ENCODE measurements at places on chromosomes 1 and 21. TPM values are rescaled to one million over a fixed set of nuclear protein-coding genes. Genes with fewer than 3 reads are reported as not detected.

GRCh38 chr1:156945881-156946661, 25.6 kb downstream of the LRRC71 start:
- peaks cover 32% of the 10 kb centered on the region for H3K36me3 ChIP-seq
- H3K27ac ChIP-seq = no peak overlapping the region
- H3K4me1 ChIP-seq = no peaks in the 10 kb centered on the region
- no peak overlapping the region for H3K4me3 ChIP-seq

- no peak overlapping the region for H3K4me3 ChIP-seq
- H3K27me3 ChIP-seq = no peaks in the 10 kb centered on the region
- no peak overlapping the region for H3K27ac ChIP-seq
- peaks cover 14% of the 10 kb centered on the region for H3K36me3 ChIP-seq
- no peak for DNase-seq
Observed at GRCh38 chr1:161000736-161001480, 20.0 kb downstream of the F11R start.

- no peak overlapping the region for H3K4me3 ChIP-seq
- H3K36me3 ChIP-seq = no peaks in the 10 kb centered on the region
- peaks cover 82% of the 10 kb centered on the region for H3K27me3 ChIP-seq
- H3K27ac ChIP-seq = no peak overlapping the region
- DNase-seq = no peak
Observed at GRCh38 chr1:39722495-39722894, 16.2 kb upstream of the PPIE start.

DNA sequence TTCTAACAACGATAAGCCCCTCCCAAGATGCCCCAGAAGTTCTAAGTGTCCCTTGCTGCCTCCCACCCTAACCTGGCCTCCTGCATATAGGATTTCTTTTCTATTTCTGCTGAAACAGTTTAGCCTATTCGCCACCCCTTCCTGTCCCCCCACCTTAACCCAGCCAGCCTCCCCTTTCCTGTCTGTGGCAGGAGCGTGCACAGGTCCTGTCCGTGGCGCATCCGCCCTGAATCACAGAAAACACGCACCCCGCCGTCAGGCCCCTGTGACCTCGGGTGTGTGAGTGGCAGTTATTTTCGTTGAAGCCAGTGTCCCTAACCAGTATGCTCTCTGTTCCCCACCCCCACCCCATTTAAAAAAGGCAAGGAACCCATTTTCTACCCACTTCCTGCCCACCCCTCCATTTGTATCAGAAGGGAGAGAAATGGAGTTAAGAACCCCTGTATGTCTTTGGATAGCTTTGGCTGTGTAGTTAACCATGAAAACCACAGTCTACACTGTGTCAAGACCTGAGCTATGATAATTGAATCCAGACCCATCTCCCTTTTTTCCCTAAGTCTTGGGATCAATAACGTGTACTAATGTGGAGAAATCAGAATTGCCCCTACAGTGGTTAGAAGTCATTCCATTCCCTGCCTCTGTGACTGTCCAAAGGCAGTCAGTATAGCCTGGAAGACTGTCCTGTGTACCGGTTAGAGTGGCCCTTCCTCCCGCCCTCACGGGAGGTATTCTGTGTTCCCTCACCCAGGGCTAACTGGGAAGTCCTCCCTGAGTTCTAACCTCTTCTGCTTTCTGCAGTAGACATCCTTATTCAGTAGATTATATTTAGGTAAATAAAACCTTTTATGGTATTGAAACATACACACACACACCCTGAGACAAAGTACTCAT, 1.8 kb downstream of the PLEKHO1 start:
- DNase-seq = no peak
- peaks cover 34% of the 10 kb centered on the region for H3K4me1 ChIP-seq
- H3K27ac ChIP-seq = peak overlapping the region; percentile 97
- peak overlapping the region; percentile 91 for H3K4me3 ChIP-seq

DNA sequence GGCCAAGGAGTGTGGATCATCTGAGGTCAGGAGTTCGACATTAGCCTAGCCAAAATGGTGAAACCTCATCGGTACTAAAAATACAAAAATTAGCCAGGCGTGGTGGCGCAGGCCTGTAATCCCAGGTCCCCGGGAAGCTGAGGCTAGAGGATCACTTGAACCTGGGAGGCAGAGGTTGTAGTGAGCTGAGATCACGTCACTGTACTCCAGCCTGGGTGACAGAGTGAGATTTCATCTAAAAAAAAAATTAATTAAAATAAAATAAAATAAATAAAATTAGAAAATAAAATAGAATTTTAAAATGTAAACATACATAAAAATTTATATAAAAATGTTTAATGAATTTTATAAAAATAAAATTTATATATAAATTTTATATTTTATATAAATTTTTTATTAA, 5.8 kb upstream of the VPS26C start:
- H3K4me3 ChIP-seq = no peak overlapping the region
- H3K27ac ChIP-seq = no peak overlapping the region
- peaks cover 5% of the 10 kb centered on the region for H3K4me1 ChIP-seq

- no peak overlapping the region for H3K4me3 ChIP-seq
- peaks cover 6% of the 10 kb centered on the region for H3K4me1 ChIP-seq
- no peaks in the 10 kb centered on the region for H3K36me3 ChIP-seq
- no peaks in the 10 kb centered on the region for H3K27me3 ChIP-seq
- DNase-seq = no peak
Observed at GRCh38 chr1:160874935-160875334, 10.0 kb downstream of the ITLN1 start.

- peaks cover 4% of the 10 kb centered on the region for H3K36me3 ChIP-seq
- H3K4me3 ChIP-seq = no peak overlapping the region
- DNase-seq = no peak
- no peak overlapping the region for H3K27ac ChIP-seq
- H3K27me3 ChIP-seq = no peaks in the 10 kb centered on the region
Observed at GRCh38 chr1:42272920-42273319, 62.1 kb downstream of the FOXJ3 start.

DNA sequence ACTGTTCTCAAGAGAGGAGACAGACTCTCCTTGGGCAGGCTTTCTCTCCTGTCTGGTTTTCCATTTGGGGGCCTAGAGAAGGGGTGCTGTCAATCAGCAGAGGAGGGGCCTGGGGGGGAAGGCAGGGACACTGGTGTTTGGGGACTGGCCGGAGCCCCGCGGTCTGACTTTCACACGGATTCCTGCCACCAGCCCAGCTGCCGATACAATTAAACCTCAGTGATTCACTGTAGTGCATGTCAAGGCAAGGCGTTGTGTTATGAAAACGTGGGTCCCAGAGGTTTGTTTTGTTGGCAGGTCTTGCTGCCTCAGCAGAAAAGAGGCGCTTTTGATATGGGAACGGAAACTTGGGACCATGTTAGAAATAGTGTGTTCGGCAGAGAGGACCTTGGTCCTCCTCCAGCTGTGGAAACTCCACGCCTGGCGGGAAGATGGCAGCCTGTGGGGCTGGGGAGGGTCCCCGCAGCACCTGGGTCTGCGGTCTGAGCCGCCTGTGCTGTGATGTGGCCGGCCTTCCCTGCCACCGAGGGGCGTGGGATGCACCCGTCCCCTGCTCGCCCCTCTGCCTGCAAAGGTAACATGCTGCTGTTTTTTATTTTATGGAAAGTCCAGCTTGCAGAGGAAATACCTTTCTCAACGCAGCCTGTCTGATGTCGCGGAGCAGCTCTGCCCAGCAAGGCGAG, 47.6 kb downstream of the SPSB1 start:
- peaks cover 5% of the 10 kb centered on the region for H3K36me3 ChIP-seq
- H3K27me3 ChIP-seq = no peaks in the 10 kb centered on the region
- H3K27ac ChIP-seq = no peak overlapping the region
- H3K4me3 ChIP-seq = no peak overlapping the region

- H3K27ac ChIP-seq = no peak overlapping the region
- DNase-seq = no peak
- no peaks in the 10 kb centered on the region for H3K36me3 ChIP-seq
- H3K27me3 ChIP-seq = no peaks in the 10 kb centered on the region
Observed at GRCh38 chr1:103002005-103002404, 106.3 kb downstream of the COL11A1 start.

DNA sequence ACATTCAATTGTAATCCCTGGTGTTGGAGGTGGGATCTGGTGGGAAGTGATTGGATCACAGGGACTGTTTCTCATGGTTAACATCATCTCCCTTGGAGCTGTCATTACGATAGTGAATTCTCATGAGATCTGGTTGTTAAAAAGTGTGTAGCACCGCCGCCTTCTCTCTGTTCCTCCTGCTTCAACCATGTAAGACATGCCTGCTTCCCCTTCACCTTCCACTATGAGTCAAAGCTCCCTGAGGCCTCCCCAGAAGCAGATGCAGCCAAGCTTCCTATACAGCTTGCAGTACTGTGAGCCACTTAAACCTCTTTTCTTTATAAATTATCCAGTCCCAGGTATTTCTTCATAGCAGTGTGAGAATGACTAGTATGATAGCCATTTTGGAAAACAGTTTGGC, 30.1 kb upstream of the TRIM62 start:
- H3K27ac ChIP-seq = no peak overlapping the region
- DNase-seq = no peak
- H3K4me3 ChIP-seq = no peak overlapping the region
- no peaks in the 10 kb centered on the region for H3K36me3 ChIP-seq
- H3K4me1 ChIP-seq = peaks cover 3% of the 10 kb centered on the region
- peaks cover 32% of the 10 kb centered on the region for H3K27me3 ChIP-seq

GRCh38 chr1:174700775-174701174, 253.0 kb downstream of the GPR52 start:
- H3K36me3 ChIP-seq = no peaks in the 10 kb centered on the region
- no peaks in the 10 kb centered on the region for H3K27me3 ChIP-seq
- H3K4me3 ChIP-seq = no peak overlapping the region
- DNase-seq = no peak

GRCh38 chr21:41582298-41582840, 74.4 kb upstream of the TMPRSS2 start:
- H3K27ac ChIP-seq = no peak overlapping the region
- DNase-seq = no peak
- H3K36me3 ChIP-seq = peaks cover 3% of the 10 kb centered on the region
- no peaks in the 10 kb centered on the region for H3K27me3 ChIP-seq
- H3K4me1 ChIP-seq = peaks cover 6% of the 10 kb centered on the region

OR14K1 gene
- total RNA-seq = not detected

TSSK3 gene
- 3.9 TPM for total RNA-seq

AADACL3 gene
- total RNA-seq = not detected

TNFRSF25 gene
- 68.3 TPM for total RNA-seq

ABCB10 gene
- total RNA-seq = 27.9 TPM

SERPINC1 gene
- not detected for total RNA-seq

Data from progenitor cell of endocrine pancreas (in vitro differentiated cells).